SJSA1 (cell line): ENCODE measurements at places on chromosomes 3 and 15.

- DNase-seq = no peak
Observed at GRCh38 chr3:159260049-159260662, 458.3 kb downstream of the MFSD1 start.

DNA sequence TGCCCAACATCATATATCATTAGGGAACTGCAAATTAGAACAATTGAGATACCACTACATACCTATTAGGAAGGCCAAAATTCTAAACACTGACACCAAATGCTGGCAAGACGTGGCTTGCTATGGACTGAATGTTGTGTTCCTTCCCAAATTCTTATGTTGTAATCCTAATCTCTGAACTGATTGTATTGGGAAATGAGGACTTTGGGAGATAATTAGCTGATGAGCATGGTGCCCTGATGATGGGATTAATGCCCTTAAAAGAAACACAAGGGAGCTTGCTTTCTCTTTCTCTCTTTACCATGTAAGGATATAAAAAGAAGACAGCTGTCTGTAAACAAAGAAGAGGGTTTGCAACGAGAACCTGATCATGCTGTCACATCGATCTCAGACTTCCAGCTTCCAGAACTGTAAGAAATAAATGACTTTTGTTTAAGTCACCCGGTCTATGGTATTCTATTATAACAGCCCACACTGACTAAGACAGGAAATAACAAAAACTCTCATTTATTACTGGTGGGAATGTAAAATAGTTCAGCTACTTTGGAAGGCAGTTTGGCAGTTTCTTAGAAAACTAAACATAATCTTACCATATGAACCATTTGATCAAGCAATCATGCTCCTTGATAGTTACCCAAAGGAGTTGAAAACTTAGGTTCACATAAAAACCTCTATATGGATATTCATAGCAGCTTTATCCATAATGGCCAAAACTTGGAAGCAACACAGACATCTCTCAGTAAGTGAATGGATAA is 458.3 kb upstream of the CBLB start:
- DNase-seq = peak; percentile 10

DNA sequence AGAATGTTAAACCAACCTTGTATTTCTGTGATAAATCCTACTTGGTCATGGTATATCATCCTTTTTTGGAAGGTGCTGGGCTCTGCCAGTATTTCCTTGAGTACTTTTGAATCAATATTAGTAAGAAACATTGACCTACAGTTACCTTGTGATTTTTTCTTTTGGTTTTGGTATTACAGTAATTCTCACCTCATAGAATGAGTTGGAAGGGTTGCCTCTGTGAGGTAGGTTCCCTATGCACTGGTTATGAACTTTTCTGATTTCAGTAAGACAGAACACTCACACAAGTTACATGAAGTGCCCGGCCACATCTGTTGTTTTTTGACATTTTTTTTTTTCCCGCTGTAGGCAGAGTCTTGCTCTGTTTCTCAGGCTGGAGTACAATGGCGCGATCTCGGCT is 20.0 kb downstream of the PCCB start:
- DNase-seq = no peak

DNA sequence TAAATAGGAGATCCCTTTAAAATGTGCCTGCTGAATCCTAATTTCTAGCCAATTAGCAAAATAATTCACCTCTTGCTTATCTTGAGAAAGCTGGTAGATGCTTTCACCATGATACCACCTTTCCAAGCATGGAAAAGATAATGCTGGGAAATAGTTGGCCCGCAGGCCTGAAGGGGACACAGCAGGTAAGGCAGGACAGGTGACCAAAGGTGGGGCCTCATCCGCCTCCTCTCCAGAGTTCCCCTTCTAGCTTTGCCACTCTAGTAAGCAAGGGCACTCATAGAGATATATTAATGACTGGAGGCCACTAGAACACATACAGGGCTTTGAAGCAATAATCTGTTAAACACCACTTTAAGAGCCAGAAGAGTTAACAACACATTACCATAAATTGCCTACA is 45.5 kb downstream of the SATB1 start:
- DNase-seq = no peak

- DNase-seq = no peak
Observed at GRCh38 chr3:124883766-124884473, 3.2 kb downstream of the ITGB5 start.

GRCh38 chr3:123411340-123412040 is 37.4 kb downstream of the ADCY5 start:
- DNase-seq = no peak

GRCh38 chr3:164479978-164480377 is 598.3 kb downstream of the SI start:
- DNase-seq = no peak

DNA sequence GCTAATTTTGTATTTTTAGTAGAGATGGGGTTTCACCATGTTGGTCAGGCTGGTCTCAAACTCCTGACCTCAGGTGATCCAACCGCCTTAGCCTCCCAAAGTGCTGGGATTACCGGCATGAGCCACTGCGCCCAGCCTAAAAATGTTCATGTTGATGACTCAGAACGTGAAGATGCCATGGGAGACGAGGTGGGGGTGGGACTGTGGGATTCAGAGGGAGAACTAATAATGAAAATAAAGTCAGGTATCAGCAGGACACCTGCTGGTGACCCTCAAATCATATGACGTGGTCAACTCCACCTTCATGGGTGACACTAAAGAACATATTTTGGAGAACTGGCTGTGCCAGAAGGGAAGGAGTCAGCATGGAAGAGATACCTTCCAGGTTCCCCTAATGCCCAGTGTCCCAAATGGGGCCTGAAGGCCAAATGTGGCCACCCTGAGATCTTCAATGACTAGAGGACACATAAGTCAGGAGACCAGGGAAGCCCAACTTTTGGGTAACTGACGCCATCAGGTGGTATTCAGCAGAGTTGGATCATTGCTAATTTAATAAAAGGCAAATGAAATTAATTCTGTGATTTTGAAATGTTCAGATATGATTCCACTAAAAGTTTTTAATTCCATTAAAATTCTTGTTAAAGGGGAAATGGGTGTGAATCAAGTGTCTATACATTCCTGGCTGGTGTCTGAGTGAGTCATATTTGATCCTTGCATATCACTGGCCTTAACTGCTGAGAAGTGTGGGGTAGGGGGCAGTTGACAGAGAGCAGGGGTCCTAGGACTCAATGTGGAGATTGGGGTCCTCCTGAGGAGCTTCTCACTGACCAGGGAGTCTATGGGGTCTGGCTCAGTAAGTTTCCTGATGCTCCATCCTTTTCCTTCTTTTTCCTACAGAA is 88.6 kb upstream of the GSK3B start:
- no peak for DNase-seq

- DNase-seq = no peak
Observed at GRCh38 chr3:14923476-14923875, 23.9 kb upstream of the NR2C2 start.

- DNase-seq = no peak
Observed at GRCh38 chr3:59163953-59164352, 114.1 kb upstream of the CFAP20DC start.

DNA sequence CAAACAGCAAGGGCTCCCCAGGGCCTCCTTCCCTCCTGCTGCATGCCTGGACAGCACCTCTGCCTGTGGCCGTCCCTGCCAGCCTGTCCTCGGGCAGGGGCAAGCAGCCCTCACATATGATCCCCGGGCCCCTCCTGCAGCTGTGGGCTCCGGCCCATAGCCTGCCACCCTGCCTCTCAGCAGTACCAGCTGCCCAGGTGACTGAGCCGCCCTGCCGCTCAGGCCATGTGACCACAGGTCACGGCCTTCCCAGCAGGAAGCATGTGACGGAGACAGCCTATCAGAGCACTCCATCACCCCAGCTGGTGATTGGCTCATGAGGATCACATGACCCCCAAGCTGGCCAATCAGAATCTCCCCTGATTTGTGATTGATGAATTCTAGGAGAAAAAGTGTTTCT is 23.9 kb downstream of the ALDH1L1 start:
- no peak for DNase-seq

GRCh38 chr3:138384531-138384930 is 36.2 kb downstream of the MRAS start:
- DNase-seq = no peak

GRCh38 chr3:144287001-144287400 is 315.4 kb downstream of the DIPK2A start:
- DNase-seq = no peak

GRCh38 chr15:57996561-57996960 is 69.0 kb downstream of the ALDH1A2 start:
- DNase-seq = no peak

DNA sequence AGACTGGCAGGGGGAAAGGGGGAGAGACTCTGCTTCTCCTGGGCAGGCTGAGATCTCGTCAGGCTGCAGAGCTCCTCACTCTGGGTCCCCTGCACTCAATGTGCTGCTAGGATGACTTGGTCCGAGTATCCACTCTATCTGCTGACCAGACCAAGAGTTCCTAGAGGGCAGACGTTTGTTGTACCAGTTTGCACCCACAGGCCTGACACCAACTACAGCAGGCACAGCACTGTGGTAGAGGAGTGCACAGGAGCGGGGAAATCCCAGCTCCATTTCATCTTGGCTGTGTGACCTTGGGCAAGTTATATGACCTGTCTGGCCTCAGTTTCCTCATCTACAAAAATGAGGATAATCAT is 29.0 kb downstream of the CCDC12 start:
- no peak for DNase-seq

DNA sequence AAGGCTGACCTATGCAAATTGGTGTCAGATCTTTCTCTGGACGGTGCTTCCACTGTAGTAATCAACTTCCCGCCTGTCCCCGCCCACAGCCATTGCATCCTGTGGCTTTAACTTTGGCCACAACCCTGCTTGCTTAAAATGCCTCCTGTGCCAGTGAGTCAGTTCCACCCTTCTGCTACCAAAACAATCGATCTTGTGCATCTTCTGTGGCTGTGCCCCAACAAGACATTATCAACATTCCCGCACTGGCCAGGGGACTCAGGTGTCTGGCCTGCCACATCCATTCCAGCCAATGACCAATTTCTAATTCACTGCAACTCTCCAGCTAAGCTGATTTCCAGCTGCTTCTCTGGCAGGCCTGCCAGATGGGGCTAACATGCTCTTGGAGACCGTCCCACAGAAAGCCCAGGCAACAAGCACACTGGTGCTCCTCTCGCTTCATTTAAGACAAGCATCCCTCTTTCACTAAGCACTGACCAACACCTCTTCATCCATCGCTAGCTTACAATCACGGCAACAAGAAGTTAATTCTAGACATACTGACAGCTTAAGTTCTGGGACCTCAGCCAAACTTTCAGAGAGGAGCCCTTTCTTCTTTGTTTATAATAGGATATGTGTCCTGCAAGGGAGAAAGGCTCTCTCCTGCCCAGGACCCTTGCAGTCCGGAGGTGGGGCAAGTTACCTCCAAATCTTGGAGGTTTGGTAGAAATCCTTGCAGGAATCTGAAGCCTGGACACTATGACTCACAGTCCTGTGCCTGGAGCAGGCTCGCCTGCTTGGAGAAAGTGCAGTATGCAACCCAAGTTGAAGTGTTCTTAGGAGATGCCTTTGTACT is 6.7 kb downstream of the CA12 start:
- peak; percentile 59 for DNase-seq

- DNase-seq = no peak
Observed at GRCh38 chr15:92149465-92149864, 244.2 kb upstream of the ST8SIA2 start.

DNA sequence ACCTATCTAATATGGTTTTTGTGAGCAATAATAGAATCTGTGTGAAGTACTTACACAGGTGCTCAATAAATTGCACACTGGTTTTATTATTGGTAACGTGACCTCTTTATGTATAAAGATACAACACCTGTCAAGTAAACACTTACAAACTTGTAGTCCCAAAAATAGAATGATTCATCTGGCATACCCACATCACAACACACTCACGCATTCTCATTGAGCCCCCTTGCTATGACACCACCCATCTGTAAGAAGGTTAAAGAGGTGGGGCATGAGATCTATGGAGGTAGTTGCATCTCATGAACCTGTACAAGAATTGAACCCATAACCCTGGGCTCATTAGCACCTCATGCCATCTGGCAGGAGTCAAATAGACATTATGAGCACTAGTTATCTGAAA is 134.9 kb upstream of the THBS1 start:
- no peak for DNase-seq

DNA sequence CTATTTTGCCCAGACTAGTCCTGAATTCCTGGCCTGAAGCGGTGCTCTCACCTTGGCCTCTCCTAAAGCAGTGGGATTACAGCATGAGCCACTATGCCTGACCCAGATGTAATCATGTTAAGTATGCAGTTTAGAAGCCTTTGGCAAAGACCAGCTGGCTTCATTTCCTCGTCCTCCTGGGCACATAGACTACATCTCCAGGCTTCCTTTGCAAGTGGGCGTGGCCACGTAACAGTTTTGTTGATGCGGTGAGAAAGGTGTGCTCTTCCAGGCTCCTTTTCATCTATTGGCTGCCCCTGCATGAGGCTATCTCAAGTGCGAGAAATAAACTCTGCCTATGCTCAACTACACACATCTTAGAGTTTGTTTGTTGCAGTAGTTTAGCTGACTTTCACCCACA is 13.0 kb downstream of the SV2B start:
- DNase-seq = no peak

DNA sequence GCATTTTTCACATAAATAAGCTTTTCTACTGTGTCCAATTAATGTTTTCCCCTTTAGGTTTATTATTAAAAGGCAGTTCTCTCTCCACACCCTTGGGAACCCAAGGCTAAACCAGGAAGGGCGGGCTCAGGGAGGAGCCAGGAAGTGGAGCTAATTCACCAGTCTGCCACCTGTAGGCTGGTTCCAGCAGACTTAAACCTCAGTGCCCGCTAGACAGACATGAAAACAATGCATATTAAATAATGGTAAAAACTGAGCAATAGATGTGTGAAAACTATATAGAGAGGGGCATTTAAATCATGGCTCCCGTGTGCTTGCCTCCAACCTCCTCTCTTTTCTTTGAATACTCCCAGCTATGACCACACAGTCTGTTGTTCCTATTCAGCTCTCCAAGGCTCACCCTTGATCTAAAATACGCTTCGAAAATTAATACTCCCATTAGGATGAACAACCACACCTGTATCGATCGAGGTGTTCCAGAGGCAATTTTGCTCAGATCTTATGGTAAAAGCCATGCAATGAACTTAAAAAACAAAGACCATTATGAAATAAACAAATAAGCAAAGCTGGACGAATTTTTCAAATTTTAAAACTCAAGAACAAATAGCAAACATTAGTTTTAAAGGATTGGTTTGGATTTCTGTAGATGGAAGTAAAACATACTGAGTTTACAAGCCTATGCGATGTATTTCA is 253.3 kb downstream of the TJP1 start:
- no peak for DNase-seq

DNA sequence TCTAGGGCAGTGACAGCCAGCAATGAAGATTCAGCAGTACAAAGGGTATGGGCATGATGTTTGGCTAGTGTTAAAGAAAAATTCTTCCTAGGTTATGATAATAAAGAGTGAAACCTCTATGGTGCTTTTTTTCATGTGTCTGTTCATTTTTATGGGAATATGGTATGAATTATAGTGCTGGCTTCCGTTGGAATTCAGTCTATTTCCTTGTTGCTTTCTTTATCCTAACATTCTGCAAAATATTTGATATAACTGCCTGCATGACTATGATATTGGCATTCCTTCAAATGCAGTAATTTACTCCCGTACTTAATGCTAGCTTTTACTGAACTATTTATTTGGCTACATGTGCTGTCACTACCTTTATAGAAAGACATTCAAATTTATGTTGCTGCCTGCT is 57.6 kb upstream of the ATP11B start:
- DNase-seq = no peak
